Mononuclear cell (primary cell): ENCODE measurements at places on chromosomes 4 and X. TPM values are rescaled to one million over a fixed set of nuclear protein-coding genes. Genes with fewer than 3 reads are reported as not detected.

Gene SSX2B
- not detected for total RNA-seq

Gene KLB
- under 0.01 TPM for total RNA-seq

Gene TMEM154
- 10.6 TPM for total RNA-seq

Gene FGF13
- total RNA-seq, result 0.10 TPM

Gene MYOZ2
- not detected for total RNA-seq
